Natural killer cell treated with Interleukin-12 subunit alpha and Interleukin-12 subunit beta and Interleukin-15 and Interleukin-18, amount 100 ng/mL, for 72 hours (primary cell): ENCODE measurements at places on chromosomes 7 and 10.
A peak's percentile ranks its signal among the peaks of the same experiment; 100 is the strongest.

- H3K27ac ChIP-seq: no peak overlapping the region
- peaks cover 16% of the 10 kb centered on the region for H3K27me3 ChIP-seq
Observed at GRCh38 chr10:44885710-44886109, 25.4 kb upstream of the TMEM72 start.

DNA sequence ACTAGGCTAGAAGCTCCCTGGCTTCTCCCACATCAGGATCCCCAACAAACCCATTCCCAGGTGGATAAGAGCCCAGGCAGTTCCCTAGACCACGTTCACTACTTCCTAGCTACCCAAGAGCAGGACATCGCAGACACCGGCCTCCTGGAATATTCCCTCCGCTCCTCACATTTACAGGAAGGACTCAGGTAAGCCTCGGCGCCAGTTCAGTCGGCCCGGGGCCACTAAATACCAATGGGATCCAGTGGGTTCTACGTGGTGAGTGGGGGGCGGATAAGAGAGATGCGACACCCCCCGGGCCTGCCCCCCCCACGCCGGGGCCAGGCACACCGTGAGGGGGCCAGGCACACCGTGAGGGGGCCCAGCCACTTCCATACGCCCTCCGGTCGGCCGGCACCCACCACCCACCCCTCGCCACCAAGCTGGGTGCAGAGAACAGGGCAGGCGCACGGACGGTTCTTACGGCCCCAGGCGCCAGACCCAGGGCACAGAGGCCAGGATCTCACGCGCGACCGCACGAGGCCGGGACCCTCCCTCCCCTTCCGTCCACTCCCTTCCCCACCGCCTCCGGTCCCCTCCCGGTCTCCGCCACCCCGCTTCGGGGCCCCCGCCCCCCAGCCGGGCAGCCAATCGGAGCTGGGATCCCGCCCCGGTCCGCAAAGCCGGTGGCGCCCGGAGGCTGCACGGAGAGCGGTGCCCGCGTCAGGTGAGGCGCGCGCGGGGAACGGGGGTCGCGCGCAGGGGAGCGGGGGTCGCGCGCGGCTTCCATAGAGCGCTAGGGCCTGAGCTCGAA, at the start of gene BLVRA:
BLVRA (plus strand) TSS at position 652 of the 793 bp plus-strand sequence. CDS start 12,479 bp downstream, outside the sequence.
- H3K4me3 ChIP-seq: peak within 1 kb of the TSS; percentile 69
- no peaks in the 10 kb centered on the region for H3K27me3 ChIP-seq
- peaks cover 38% of the 10 kb centered on the region for H3K4me1 ChIP-seq

DNA sequence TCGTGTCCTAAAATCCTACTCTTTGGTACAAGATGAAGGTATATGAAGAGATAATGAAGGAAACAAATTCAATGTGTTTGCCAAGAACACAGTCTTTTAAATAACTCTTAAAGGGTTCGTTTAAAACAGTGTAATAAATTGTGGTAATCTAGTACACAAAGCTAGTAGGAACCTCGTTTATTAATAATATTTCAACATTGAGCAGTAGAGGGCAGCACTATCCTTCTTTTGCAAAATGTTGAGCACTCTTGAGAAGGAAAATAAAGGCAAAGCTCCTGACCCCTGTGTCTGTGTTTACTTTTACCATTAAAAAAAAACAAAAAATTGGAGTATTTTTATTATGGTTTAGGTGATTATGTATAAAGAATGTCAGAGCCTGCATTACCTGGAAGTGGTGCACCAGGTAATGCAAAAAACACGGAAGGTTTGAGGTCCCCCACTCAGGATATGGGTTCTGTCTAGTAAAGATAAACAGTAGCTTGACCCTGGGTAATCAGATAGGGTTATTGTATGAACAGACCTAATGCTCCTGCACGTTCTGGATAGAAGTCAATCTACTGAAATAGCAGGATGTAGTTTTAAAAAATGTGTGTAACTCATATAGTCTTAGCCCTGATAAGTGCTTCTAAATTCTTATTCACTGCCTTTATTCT, 5.7 kb upstream of the GOT1 start:
- H3K27ac ChIP-seq: no peak overlapping the region
- peaks cover 19% of the 10 kb centered on the region for H3K4me1 ChIP-seq
- H3K27me3 ChIP-seq: no peaks in the 10 kb centered on the region
- no peak for DNase-seq
- no peak overlapping the region for H3K4me3 ChIP-seq

DNA sequence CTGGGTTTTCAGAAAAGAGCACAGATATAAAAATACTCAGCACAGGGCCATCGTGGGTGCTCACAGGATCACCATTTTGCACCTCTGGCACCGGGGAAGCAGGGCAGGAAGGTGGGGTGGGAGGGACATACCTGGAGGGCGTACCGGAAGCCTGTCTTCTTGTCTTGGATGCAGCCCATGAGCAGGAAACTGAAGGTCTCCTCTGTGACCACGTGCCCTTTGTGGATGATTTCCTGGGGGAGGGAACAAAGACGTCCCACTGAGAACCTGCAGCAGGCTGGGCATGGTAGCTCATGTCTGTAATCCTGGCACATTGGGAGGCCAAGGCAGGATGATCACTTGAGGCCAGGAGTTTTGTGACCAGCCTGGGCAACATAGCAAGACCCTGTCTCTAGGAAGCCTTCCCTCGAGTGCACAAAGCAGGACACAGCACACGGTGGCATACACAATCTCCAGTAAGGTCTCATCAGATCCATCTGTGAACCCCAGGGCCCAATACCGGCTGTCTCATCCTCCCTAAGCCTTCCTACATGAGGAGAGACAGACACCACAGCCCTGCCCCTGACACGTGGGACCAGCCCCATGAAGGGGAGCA, 9.5 kb downstream of the PTCD1 start:
- H3K4me1 ChIP-seq: no peaks in the 10 kb centered on the region
- H3K27ac ChIP-seq: no peak overlapping the region
- H3K27me3 ChIP-seq: no peaks in the 10 kb centered on the region

GRCh38 chr7:106570948-106571418, 90.0 kb downstream of the CCDC71L start:
- no peak overlapping the region for H3K27ac ChIP-seq
- H3K4me1 ChIP-seq: no peaks in the 10 kb centered on the region
- no peaks in the 10 kb centered on the region for H3K36me3 ChIP-seq
- no peak for DNase-seq
- H3K4me3 ChIP-seq: no peak overlapping the region

- H3K4me3 ChIP-seq: peak overlapping the region; percentile 20
- H3K4me1 ChIP-seq: peaks cover 48% of the 10 kb centered on the region
- no peak for DNase-seq
- peak overlapping the region; percentile 66 for H3K27ac ChIP-seq
Observed at GRCh38 chr7:105000927-105001336, 13.1 kb upstream of the KMT2E start.

DNA sequence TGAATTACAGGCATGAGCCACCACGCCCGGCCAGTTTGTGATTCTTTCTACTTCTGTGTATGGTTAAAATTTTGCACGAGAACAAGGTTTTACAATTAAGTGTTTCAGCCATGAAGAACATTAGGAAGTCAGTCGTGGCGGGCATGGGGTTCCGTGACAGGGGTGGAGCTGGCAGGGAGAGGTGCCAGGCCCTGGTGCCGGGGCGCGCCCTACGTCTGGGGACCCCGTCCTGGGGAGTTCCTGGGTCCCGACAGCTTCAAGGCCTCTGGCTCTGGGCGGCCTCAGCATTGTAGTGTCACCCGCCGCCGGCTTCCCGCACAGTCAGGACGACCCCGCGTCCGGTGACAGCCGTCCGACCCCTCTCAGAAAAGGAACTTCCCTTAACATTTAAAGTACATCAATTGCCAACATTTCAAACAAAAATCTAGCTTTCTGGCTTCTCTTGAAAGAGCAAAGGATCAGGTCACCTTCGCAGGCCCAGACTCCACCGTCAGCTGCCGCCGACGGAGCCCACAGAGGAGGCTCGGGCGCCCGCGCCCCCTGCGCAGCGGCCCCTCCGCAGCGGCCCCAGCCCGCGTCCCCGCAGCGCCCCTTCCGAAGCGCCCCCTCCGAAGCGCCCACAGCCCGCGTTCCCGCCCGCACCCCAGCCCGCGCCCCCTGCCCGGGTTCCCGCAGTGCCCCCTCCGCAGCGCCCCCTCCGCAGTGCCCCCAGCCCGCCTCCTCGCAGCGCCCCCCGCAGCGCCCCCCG, 23.2 kb upstream of the MKI67 start:
- no peak overlapping the region for H3K27ac ChIP-seq
- H3K4me3 ChIP-seq: peak overlapping the region; percentile 34
- no peak for DNase-seq
- peaks cover 10% of the 10 kb centered on the region for H3K27me3 ChIP-seq
- peaks cover 19% of the 10 kb centered on the region for H3K4me1 ChIP-seq

GRCh38 chr10:102230264-102230860, 4.3 kb downstream of the ELOVL3 start:
- H3K27me3 ChIP-seq: peaks cover 42% of the 10 kb centered on the region
- no peak overlapping the region for H3K27ac ChIP-seq
- H3K4me3 ChIP-seq: peak overlapping the region; percentile 84

DNA sequence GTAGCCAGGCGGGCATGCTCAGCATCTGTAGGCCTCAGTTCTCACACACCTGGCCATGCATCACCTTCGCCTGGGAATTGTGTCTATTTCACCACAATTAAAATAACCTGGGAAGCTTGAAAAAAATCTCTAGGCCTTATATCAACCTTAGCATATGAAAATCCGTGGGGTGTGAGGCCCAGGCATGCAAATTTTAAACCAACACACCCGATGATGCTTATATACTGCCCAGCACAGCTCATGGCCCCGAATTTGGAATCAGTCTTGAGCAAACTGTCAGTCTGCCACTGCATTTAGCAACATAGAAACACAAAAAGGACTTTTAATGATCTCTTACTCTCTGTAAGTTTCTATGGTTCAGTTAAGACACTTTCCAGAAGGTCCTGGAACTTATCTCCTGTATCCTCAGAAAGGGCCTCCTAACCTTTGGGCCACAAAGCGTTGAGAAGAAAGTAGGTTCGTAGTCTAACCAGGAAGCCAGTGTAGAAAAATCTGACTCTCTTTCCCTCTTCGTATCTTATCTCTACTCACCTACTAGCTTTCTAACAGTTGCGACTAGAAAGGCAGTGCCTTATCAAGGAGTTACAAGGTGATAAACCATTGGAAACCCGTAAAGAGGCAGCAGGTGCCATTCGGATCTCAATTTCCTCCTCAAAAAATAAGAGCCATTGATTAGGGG, 12.0 kb upstream of the DMBT1 start:
- no peak overlapping the region for H3K27ac ChIP-seq
- no peak for DNase-seq
- H3K36me3 ChIP-seq: no peaks in the 10 kb centered on the region
- no peak overlapping the region for H3K4me3 ChIP-seq
- H3K27me3 ChIP-seq: peaks cover 4% of the 10 kb centered on the region
